ENCODE measurements at places on chromosomes 5 and 9.

DNA sequence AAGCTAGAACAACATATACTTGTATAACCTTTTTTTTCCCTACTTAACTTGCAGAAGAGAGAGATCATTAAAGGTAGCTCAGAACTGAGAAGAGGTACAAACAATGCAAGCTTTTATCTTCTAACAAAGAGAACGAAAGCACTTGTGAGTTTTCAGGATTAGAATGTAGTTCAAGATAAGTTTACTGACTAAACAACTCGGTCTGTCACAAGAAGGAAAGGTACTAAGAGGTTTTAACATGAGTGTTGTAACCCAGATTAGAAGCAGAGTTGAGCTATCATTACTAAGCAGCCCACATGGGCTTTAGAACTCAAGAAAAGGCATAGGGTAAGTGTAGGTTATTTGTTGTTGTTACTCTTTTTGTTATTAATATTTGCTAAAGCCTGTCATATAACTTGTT is 25.2 kb downstream of the GIN1 start:
- DNase-seq: no peak

- no peak for DNase-seq
Observed at GRCh38 chr5:173862047-173862477, 26.1 kb upstream of the CPEB4 start.

GRCh38 chr5:43303242-43303641 is 10.0 kb downstream of the HMGCS1 start:
- no peak for DNase-seq

GRCh38 chr5:67453111-67453905 is 256.7 kb upstream of the CD180 start:
- DNase-seq: no peak

GRCh38 chr9:126915281-126915816 is 767 bp downstream of the RALGPS1 start:
- DNase-seq: peak; percentile 92

GRCh38 chr5:499233-500209 is 24.7 kb downstream of the SLC9A3 start:
- no peak for DNase-seq
